GM13976 (cell line): ENCODE measurements at places on chromosomes 6 and 20.

- DNase-seq, result no peak
Observed at GRCh38 chr6:154487367-154488247, 22.9 kb downstream of the CNKSR3 start.

GRCh38 chr6:156676721-156677120 is 100.5 kb upstream of the ARID1B start:
- DNase-seq, result no peak

- no peak for DNase-seq
Observed at GRCh38 chr6:17808609-17809008, 101.9 kb upstream of the NUP153 start.

DNA sequence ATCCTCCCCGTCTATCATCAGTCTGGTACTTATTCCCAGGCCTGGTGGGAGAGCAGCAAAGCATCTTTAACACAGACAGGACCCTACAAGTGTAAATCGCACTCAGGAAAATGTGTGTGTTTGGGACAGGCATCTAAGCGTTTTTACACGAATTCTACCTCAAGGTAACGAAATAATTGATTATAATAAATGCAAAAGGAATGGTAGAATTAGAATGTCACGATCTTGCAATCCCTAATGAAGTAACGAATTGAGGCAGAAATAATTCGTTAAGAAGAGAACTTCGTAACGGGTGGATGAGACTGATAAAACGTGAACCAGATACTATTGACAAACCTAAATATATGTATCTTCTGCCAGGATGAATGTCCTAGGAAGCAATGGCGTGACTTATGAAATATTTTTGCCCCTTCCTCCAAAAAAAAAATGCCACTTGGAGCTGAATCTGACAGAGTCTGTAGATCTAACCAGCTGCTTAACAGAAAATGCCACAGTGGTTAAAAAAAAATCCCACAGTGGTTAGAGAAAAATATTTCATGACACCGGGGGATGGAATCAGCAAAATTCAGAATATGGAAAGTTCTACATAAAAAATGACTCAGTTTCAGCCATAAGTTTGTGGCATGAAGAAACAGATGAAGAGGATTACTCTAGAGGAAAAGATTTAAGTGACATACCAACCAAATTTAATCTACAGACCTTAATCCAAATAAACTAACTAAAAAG is 68.7 kb downstream of the F13A1 start:
- DNase-seq, result no peak

- DNase-seq, result no peak
Observed at GRCh38 chr6:39688494-39688893, 36.7 kb downstream of the KIF6 start.

DNA sequence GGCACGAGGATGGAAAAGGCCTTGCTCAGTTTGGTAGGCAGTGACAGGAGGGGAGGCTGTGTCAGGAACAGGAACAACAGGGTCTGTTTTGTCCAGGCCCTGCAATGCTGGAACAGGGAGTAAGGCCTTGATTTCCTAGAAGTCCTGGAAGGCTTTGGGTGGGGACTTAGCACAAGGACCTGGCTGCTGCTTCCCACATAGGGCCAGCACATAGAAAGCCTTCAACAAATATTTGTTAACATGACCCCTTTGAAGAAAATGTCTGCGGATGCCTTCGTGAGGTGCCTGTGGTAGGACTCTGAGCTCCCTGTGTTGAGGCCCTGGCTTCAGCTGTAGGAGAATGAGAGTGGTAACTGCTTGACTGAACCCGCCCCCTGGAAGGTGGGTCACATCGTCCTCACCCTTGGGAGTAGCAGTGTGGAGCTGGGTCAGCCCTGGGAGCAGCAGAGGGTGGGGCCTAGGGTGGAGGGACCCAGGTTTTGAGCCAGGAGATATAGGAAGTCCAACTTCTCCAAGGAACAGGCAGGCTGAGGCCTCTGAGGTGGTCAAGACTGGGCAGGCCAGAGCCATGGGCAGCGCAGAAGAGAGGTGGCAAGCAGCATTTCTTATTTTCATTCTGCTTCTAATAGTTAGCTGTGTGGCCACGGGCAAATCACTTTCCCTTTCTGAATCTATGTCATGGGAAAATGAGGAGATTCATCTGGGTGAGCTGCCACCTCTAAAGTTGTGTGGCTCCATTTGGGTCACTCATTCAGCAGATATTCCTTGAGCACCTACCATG is 50.0 kb downstream of the CNBD2 start:
- DNase-seq, result no peak

DNA sequence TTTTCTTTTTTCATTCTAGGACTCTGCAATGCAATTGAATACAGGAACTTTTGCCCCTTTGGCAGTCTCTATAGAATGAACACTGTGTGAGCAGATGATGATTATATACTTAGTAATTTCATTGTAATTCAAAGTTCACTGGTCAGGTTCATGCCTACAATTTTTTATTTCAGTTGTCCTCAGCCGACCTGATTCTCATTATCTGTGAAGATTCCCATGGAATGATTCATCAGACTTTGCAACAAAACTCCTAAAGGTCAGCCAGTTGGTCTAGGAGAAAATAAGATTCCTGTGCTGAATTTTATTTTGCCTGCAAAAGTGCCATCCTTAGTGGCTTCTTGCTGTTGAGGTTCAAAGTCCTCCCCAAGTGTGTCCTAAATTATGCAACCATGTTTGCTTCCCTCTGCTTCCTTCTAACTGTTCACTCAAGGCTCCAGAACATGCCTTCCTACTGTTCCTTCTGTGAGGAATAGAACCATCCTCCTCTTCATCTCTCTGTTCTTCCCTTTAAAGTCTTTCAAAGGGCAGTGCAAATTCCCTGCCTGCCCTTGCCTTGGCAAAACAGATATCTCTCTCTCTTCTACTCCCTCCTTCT is 194.2 kb upstream of the CNR1 start:
- no peak for DNase-seq

- DNase-seq, result no peak
Observed at GRCh38 chr6:108798670-108799353, 49.4 kb upstream of the ARMC2 start.

GRCh38 chr20:63567136-63567385 is 7.0 kb downstream of the HELZ2 start:
- no peak for DNase-seq
